ENCODE measurements at places on chromosomes 16 and 17.

- no peak for DNase-seq
Measured at GRCh38 chr16:7871979-7872378, 539.3 kb downstream of the RBFOX1 start.

DNA sequence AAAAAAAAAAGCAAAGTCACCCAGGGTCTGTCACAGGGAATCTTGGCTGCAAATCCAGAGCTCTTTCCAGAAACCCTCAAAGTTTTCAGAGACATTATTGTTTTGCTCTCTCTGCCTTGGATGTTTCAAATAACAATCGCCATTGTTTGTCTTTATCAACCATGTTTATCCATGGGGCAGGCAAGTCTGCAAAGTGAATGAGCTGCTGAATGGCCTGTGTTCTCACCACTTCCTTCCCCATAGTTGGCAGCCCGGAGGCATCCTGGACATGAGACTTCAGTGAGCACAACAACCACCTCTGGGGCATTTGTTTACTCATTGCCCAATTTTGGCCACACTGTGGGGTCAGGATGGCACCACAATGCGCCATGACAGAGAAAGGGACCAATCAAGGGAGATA is 53.1 kb upstream of the USP7 start:
- no peak for DNase-seq

DNA sequence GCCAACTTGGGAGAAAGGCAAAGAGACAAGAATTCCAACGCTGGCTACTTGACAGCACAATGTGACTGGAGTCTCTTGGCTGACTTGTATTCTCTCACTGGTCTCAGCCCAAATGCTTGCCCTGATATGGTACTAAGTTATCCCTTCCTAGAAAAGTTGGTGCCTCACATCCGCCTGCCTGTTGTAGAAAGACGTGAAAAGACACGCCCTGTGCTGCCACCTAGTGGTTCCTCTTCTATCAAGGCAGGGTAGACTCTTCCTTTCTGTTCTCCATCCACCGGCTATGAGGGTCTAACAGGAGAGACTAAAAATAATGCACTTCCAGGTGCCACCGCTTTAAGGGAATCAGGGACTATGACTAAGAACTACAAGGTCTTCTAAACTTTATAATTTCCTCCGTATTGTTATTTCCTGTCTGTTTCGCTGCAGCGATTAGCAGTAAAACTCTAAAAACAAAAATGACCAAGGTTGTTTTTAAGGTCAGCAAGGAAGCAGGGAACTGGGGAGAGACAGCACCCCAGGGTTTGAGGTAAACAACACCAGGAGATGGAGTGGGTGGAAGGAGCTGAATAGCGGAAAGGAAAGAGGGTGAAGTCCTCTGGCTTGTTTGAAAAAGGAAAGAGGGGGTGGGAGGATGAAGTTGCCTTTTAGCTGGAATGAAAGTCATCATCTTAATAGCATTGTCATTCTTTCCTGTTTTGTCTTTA is 109.5 kb downstream of the YPEL2 start:
- peak; percentile 71 for DNase-seq

DNA sequence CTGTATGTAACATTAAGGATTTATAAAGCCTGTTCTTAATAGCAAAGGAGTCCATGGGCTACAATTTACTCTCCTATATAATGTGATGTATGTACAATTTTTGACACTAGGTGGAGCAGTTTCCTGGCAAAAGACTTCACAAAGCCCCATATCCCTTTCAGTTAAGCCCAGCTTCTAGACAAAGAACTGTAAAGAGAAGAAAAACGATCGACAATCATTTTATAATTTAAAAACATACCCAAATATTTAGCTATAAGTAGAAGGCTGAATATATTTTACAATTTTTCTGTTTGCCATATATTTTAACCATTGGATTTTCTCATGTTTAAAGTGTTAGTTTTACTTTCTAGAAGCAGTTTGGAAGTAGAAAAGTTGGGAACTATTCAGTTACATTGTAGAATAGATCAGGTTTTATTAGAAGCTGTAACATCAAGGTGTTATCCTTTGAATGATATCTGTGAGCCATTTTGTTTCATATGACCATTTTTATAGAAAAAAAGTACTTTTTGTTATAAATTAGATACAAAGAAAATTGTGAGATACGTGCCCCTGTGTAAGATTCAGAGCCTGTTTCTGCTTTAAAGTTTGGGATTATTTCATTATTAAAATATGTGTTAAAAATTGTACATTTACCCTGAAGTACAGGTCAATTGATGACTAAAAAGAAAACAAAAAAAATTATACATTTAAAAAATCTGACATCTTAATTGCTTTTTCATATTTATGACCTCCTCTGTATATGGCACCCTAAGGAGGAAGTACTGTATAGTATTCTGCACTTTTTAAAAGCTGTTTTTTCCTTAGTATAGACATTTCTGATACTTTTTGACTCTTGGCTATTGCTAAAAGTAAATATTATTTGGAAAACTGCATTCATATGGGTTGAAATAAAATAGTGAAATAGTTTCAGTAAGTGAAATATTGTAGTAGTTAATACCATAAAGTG is 46.3 kb downstream of the VMP1 start:
- peak; percentile 5 for DNase-seq

DNA sequence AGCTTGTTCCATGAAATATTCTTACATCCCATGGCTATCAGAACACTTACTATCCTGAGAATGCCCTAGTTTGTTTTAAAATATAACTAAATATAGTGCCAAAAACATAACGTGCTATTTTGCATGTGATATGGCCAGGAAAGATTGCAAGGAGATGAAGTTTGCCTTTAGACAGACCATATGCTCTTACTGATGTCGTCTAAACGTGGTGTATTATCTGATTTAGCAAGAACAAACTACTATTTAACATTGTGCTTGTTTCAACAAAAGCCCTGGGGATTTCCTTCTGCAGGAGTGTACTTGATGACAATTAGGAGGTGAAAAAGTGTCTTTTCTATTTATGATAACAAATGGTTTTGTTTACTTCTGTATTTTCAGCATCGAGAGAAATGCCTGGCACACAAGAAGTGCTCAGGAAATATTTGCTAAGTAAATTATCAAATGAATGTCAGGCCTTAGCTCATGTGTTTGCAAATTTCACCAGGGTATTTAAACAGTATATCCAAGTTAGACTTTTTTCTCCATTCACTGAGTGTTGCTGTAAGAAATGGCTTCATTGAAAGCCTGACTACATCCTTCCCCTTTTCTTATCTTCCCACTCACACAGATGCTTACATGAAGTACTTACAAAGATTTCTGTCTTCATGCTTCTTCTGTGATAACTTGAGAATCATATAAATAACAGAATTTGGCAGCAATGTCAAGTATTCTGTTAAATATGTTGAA is 1033.6 kb downstream of the CDH8 start:
- DNase-seq: no peak

DNA sequence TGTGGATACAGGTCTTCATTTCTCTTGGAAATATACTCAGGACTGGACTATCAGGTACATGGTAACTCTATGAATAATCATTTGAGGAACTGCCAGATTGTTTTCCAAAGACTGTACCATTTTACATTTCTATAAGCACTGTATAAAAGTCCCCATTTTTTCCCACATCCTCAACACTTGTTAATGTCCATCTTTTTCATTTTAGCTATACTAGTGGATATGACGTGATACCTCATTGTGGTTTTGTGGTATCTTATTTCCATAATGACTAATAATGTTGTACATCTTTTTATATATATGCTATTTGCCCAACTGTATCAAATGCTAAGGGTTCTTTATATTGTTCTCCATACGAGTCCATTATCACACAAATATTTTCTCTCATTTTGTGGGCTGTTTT is 22.9 kb downstream of the NUP88 start:
- no peak for DNase-seq

GRCh38 chr17:81322271-81323082 is 27.4 kb upstream of the SLC38A10 start:
- DNase-seq: peak; percentile 15

- no peak for DNase-seq
Measured at GRCh38 chr16:878072-878784, 77.7 kb upstream of the GNG13 start.

- no peak for DNase-seq
Measured at GRCh38 chr17:65254166-65254565, 117.0 kb downstream of the RGS9 start.

DNA sequence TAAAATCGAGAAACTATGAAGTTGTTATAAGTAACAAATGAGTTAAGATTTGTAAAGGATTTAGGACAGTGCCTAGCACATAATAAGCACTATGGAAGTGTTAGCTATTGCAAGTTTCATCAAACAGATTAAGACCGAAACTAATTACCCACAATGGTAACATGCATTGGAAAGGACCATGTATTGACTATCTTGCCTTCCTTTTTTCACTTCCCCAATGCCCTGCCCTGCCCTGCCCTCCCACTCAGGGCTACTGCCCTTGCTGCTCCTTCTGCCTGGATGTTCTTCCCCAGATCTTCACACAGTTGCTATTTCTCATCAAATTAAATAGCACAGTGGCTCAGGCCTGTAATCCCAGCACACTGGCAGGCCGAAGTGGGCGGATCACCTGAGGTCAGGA is 202.1 kb upstream of the PSMD7 start:
- DNase-seq: no peak

DNA sequence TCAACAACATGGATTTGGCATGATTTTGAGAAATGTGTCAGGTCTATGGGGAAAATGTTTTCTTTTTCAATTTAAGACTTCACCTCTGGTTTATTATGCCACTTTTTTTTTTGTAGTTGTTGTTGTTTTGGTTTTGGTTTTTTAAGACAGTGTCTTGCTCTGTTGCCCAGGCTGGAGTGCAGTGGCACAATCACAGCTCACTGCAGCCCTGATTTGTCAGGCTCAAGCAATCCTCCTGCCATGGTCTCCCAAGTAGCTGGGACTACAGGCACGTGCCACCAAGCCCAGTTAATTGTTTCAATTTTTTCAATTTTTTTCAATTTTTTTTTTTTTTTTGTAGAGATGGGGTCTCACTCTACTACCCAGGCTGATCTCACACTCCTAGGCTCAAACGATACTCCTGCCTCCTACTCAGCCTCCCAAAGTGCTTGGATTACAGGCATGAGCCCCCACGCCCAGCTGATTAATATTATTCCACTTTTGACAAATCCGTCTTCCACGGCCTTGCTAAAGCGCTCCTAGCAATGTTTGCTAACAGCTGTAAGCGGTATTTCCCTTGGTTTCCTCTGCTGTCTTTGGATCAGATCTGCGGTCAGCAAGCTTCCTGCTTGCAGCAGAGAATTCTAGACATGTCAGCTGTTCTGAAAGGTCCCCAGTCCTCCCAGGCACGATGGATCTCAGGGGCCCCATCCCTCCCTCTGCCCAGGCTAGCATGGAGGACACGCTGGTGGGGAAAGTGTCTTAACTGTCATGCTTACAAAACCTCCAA is 7.0 kb upstream of the MILR1 start:
- no peak for DNase-seq
